ENCODE measurements at places on chromosomes 3 and 15.

DNA sequence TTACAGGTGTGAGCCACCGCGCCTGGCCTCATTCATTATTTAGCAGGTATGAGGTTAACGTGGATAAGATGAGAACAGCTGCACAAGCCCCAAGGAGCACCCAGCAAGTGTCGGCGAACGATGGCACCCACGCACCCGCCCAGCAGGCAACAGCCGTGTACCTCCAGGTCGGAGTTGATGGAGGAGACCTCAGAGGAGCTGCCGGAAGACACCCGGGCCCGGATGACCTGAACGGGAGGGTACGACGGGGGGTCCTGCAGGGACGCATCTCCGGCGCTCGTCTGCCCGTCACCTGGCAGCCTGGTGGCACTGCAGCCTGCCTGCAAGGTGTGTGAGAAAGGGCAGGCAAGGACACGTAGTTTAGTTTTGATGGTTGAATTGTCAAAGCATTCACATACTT lies 29.1 kb downstream of the TMEM44 start:
- no peak for DNase-seq

DNA sequence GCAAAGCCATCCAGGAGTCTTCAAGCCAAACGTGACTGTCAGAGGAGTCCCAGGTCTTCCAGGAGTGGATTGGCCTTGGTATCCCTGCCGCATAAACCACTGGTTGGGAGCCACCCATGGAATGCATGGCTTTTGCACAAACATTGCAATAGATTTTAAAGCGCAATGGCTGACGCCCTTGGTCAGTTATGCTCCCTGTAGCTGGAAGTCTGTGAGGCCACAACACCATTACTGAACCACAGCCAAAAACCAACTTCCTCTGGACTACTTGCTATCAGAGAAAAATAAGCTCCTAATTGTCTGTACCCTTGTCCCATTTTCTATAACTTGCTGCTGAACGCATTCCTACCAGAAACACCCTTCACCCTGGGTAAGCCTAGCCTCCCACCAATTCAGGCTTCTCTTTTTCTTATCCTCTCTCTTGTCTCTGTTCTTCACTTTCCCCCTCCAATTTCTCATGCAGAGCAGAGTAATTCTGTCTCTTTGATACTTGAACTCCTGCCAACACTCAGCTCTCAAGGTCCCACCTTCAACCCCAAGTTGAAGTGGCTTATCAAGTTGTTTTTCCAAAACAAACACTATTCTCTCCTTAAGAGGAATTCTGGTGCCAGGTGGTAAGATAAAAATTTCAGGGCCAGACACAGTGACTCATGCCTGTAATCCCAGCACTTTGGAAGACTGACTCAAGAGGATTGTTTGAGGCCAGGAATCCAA lies 176.4 kb upstream of the UBE2E1 start:
- no peak for DNase-seq

GRCh38 chr3:149487598-149488197 lies 13.2 kb downstream of the TM4SF4 start:
- no peak for DNase-seq

DNA sequence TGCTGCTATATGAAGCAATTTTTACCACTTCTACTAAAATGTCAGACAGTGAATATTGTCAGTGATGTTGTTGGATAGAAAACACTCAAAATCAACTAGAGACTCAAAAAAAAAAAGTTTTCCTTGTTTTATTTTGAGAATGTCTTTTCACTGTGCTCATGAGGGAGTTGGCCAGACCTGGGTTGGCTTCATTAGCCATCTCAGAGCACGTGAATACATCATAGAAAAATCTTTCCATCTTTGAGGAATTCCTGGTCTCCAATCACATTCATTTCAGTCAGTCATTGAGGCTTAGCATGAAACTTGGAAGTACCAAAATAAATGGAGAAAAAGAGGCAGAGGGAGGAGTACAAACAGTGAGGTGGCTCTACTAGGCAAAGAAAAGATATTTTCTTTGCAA lies 57.6 kb upstream of the CMSS1 start:
- DNase-seq: no peak

DNA sequence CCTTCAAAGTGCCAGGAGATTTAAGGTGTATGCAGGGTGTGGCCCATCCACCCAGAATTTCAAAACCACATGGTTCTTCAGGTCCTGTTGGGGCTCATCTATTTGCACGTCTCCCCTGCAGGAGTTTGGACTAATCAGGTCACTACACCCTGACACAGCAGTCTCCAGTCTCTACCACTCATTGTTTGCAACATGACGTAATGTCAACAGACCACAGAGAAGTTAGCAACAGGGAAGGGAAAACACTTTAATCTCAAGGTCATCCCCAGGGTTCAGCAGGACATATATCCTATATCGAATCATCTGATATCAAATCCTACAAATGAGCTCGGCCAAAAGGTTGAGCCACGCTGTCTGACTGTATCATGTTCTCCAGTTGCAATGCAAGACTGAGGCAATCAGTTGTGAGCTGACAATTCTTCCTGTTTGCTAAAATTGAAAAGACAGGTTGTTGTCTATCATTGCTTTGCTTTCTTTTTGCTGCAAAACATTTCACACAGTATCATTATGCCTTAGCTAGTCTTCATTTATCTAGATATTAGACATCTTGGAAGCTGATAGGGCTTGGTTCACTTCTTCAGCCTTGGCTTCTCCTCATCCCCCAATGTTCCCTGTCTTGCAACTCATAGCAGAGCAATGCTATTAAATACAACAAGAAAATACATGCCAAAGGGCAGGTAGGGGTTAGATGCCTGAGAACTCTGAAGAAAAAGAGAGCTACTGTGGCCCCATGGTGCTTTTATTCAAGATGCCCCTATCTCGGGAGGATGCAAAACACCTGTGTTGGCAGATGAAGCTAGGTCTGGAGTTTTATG lies 13.4 kb upstream of the LEKR1 start:
- no peak for DNase-seq
